Panc1 (cell line): ENCODE measurements at places on chromosomes 13 and 19. TPM values are rescaled to one million over a fixed set of nuclear protein-coding genes. Genes with fewer than 3 reads are reported as not detected.

- no peak for DNase-seq
Observed at GRCh38 chr13:42836930-42837690, 55.7 kb downstream of the FAM216B start.

DNA sequence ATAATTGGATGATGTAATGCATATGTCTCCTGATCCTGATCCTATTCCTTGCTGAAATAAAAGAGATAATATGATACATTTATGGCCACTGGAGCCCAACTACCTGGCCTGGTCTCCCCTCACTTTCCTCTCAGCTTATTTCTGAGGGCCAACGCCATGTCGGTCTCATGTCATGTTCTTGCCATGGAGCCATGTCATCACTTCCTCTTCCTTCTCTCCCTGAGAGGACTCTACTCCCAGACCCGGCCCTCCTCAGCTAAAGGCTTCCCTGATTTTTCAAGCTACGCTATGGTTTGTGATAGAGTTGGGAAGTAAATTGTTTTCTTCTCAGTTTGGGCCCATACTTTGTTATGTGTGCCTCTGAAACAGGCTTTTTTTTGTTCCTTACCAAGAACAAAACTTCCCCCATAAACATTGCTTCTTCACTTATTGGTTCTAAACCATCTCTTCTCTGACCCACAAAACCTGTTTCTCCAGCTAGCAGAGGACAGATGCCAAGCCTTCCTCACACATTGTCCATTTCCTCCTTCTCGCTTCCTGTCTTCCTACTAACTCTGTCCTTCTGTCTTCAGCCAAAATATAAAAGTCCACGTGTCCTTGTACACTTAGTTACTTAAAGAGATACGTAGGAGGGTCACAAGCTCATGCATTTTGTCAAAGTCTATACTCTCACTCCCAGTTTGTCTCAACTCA lies 319.9 kb upstream of the DACH1 start:
- no peak for DNase-seq

DNA sequence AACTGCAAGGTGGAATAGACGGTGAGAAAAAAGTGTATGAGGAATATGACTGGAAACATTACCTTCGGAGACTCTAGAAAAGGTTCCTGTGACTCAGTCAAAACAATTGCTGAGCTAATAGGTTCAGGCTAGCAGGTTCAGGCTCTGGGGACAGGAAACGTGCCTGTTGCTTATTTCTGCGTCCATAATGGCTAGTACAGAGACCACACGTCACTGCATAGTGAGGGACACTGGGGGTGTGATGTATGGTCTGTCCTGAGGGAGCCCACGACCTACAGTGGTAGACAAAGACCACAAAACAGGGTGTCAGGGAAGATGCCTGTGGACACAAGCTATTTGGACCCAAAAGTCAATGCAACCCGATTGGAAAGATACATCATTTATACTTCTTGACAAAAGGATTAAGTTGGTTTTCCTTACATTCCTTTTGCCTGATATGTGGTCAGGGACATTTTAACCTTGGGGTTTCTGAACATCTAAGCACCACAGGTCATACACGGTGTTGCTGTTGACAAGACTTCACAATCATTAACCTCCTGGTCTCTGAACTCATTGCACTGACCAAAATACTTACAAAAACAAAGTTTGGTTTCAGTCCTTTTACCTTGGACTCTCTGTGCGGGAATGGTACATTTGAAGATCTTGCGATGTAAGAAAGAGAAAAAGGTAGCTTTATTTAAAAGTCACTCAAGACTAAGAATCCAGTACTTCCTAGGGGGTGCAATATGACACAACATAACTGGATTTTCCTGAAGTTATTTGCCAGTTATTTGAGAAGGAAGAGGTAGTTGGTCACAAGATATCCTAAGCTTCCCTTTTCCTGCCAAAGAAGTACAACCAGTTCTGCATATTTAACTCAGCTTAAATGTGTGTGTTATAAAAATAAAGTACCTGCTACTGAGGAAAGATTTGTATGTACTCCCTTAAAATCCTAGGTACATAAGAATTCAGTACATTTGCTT lies 20.0 kb downstream of the CRYL1 start:
- DNase-seq: no peak

- no peak for DNase-seq
Observed at GRCh38 chr13:100130092-100130491, 41.2 kb downstream of the PCCA start.

GRCh38 chr19:35533822-35534392 lies 651 bp downstream of the GAPDHS start:
- DNase-seq: no peak

DNA sequence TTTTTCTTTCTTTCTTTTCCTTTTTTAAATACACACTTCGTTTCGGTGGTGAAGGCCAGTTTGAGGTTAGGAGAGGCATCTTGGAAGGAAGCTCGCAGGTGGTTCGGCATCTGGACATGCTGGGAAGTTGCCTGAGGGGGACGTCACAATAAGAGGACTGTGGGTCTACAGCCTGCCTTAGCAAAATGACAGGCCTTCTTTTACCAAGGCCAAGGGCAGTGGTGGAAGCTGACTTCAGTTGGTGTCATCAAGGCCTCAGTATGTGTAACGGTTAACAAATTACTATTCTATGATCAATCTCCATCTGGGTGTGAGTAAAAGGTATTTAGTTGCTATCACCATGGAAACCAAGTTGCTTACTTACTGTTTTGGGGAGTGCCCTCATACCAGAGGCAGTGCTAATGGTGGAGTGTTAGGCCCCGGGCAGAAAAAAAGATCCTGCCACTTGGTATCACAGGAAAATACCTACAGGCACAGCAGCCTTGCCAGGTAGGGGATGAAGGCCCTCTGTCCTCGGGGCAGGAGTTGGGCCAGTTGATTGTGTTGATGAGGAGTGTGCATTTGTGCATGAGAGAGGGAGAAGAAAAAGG lies 10.3 kb downstream of the ACTN4 start:
- DNase-seq: peak; percentile 97

- DNase-seq: no peak
Observed at GRCh38 chr13:62387647-62388046, 972.0 kb upstream of the PCDH20 start.

DNA sequence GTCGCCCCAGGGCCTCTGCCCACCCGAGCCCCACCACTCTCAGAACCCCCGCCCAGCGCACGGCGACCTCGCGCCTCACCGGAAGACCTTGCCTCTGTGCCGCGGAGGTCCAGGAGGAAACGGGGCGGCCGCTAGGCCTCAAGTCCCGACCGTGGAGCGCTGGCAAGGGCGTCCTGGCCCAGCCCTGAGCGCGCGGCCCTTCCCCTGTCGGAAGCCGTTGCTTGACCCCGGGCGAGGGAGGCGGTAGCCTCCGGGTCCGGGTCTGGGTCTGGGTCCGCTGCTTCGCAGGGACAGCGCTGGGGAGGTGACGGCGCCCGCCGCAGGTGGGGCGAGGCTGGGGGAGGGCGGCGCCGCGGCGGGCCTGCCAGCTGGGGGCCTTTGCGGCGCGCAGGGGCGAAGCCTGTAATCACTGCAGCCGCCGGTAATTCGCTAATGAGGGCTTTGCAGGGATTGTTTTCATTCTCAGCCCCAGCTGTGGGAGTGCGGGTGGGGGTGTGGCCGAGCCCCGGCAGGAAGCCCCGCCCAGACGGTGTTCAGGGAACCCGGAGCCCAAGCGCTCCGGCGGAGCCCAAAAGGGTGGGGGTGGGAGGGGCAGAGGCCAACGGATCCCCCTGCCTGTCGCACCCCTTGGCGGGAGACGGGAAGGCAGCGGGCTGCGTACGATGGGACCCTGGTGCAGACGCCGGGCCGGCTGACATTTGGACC lies 8.6 kb downstream of the C19orf25 start:
- DNase-seq: no peak

- no peak for DNase-seq
Observed at GRCh38 chr13:44932171-44932849, 57.0 kb downstream of the NUFIP1 start.

GRCh38 chr19:29861574-29861973 lies 49.8 kb downstream of the CCNE1 start:
- DNase-seq: no peak

DNA sequence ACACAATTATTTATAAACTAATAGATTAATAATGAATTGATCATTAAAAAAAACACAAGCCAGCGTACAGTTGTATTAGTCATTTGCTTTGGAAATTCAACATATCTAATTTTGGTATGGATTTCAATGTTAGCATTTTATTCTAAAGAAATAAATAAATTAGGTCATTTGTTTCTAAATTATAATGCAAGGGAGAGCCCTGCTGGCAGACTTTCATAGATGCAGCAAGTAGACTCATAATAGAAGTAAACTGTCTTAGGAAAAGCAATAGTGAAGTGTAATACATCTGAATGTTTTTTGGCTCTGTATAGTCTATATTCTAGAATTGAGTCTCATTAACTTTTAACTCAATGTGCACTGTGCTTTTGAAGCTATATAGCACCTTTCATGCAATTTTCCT lies 982.4 kb upstream of the MIR17HG start:
- no peak for DNase-seq

GRCh38 chr19:16328824-16329482 lies 4.3 kb downstream of the KLF2 start:
- no peak for DNase-seq

DNA sequence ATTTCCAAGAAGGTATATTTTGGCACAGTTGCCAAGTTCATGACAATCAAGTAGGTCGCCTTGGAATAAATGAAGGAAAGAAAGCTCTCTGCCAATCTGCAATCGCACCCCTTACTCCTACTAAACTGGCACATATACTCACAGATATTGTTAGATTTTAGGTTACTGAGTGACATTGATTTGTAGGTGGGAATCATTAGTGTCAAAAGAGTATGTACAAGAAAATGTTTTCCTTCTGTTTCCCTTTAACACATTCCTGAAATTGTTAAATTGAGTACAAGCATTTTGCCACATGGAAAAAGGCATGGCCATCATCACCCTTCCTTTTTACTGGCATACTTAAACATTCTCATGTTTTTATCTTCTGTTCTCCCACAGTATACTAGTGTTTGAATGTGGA lies 2868.3 kb upstream of the PCDH20 start:
- no peak for DNase-seq

- no peak for DNase-seq
Observed at GRCh38 chr19:40244579-40245317, 18.3 kb upstream of the CCNP start.

DNA sequence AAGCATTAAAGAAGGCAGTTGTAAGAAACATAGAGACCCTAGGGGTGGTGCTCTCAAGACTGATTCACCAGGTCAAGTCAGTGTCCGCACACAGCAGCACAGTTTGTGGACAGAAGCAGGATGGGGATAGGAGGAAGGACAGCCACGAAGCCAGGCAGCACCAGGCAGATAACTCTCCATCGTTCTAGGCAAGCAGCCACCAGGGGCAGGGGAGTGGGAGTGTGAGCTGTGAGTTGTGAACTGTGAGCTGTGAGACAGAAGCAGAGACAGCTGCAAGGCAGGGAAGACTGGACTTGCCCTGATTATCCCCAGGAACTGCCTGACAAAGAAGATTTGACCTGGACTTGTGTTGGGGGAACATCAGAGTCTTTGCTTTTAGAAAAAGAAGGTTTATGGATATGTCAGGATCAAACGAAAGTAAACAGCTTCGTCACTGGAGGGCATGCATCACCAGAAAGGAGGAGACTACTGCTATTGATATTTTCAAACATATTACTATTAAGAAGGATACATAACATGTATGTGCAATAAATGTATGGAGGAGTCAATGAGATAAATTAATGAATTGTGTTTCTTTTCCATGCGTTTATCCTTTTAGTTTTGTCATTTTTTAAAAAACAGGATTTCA lies 286.1 kb downstream of the IRS2 start:
- DNase-seq: no peak

GRCh38 chr19:46209051-46209450 lies 20.5 kb upstream of the IGFL1 start:
- no peak for DNase-seq

GRCh38 chr13:109121826-109122225 lies 492.4 kb downstream of the MYO16 start:
- DNase-seq: no peak

- DNase-seq: no peak
Observed at GRCh38 chr19:54173951-54174834, 1.2 kb upstream of the TMC4 start.

DNA sequence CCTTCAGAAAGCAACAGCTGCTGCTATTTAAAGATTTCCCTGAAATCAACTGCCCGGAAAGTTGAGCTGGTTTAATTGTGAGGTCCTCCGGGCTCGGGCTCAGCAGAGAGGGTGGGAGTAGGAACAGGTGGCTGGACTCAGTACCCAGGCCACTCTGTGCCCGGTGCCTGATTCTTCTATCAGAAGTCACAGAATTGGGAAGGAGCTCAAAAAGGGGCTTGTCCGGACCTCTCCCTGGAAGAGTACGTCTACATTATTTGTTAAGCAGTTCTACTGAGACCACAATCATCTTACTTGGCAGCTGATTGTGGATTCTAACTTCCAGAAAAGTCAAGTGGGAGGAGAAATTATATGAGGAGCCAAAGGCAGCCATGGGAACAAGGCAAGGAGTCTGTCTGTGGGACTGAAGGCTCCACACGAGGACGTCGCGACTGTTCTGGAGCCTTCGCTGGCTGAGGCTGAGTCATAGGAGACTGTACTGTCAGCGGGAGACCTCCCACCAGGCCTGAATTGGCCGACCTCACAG lies 91.7 kb upstream of the ANKRD10 start:
- DNase-seq: no peak

- DNase-seq: no peak
Observed at GRCh38 chr19:41223431-41224234, 4.6 kb downstream of the AXL start.

GRCh38 chr13:27415116-27415515 lies 9.3 kb upstream of the GTF3A start:
- no peak for DNase-seq

- DNase-seq: no peak
Observed at GRCh38 chr13:75881109-75881775, 245.1 kb downstream of the LMO7 start.

DNA sequence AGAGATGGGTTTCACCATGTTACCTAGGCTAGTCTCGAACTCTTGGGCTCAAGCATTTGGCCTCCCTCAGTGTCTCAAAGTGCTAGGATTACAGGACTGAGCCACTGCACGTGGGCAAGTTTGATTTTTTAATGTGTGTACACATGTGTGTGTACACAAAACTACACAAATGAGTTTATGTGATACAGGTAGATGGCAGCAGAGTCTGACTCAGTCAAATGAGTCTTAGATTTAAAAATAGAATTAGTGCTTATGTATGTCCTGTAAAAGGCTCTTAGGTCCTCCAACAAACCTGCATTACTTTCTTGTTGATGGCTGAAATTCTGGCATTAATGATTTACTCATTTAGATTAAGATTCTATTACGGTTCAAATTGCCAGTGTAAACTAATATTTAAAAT lies 293.7 kb downstream of the PCDH17 start:
- no peak for DNase-seq

CACNG7 gene
- 7.7 TPM for total RNA-seq

SLITRK6 gene
- total RNA-seq: 3.8 TPM

RNF113B gene
- total RNA-seq: not detected

TEX29 gene
- total RNA-seq: not detected

ZNF112 gene
- 4.3 TPM for total RNA-seq

ONECUT3 gene
- 16.5 TPM for total RNA-seq

EFNB2 gene
- 4.7 TPM for total RNA-seq

PSG1 gene
- not detected for total RNA-seq

LIM2 gene
- total RNA-seq: not detected

GJB6 gene
- 6.3 TPM for total RNA-seq

TFPT gene
- 45.4 TPM for total RNA-seq

MIER2 gene
- total RNA-seq: 32.1 TPM

CCDC70 gene
- total RNA-seq: not detected

PRRG2 gene
- total RNA-seq: 0.64 TPM
